ENCODE measurements at places on chromosomes 5 and 9.
A peak's percentile ranks its signal among the peaks of the same experiment; 100 is the strongest.

DNA sequence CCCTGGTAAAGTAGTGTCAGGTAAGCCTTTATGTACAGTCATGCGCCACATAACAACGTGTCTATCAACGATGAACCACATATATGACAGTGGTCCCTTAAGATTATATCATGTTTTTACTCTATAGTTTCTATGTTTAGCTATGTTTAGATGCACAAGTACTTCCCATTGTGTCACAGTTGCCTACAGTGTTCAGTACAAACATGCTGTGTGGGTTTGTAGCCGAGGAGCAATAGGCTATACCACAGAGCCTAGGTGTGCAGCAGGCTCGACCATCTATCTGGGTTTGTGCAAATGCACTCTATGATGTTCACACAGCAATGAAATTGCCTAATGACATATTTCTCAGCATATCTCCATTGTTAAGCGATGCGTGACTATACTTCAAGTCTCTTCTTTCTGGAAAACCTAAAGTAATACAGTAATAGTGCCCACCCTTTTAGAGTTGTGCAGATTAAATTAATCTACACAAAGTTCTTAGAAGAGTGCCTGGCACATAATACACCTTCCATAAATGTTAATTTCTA is 295.9 kb downstream of the ARHGAP26 start:
- peak; percentile 52 for DNase-seq

- DNase-seq: no peak
Observed at GRCh38 chr9:116499986-116500871, 186.9 kb upstream of the TRIM32 start.

- no peak for DNase-seq
Observed at GRCh38 chr5:118466418-118466817, 521.9 kb downstream of the DTWD2 start.

GRCh38 chr9:126411948-126412284 is 85.3 kb downstream of the MVB12B start:
- DNase-seq: no peak

- DNase-seq: no peak
Observed at GRCh38 chr5:157801-158200, 33.5 kb upstream of the LRRC14B start.

- no peak for DNase-seq
Observed at GRCh38 chr5:167837127-167837526, 454.3 kb upstream of the WWC1 start.

GRCh38 chr9:136081113-136081825 is 13.8 kb downstream of the NACC2 start:
- DNase-seq: no peak

GRCh38 chr5:37786862-37787519 is 52.9 kb downstream of the GDNF start:
- no peak for DNase-seq

DNA sequence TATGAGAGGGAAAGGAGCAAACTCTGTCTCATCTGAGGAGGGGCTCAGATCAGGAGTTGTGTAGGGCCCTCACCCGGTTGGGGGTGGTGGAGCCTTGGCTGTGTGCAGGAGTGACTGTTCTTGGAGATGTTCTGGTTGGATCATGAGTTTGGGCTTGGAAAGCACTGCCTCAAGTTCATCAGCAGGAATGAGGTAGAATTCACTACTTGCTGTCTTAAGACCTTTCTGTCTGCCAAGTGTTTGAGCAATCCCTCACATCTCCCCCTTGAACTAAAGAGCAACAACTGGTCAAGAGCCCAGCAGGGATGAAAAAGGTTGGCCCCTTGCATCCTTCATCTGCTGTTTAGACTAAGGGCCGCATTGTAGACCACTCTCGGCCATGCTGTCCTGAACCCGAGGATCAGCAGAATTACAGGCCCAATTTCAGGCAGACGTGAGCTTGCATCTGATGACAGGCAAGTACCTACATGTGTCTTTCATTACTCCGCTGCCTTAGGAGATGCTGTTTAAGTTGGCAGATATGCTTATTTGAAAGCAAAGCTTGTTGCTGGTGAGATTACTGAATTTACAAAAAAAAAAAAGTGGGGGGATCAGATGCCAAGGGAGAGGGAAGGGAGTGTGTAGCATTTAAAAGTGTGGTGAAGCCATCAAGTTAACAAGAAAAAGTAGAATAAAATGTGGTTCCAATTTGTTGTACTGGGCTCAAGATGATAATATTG is 36.4 kb downstream of the PIK3R1 start:
- DNase-seq: no peak

- no peak for DNase-seq
Observed at GRCh38 chr9:94714494-94714893, 12.0 kb upstream of the AOPEP start.

GRCh38 chr9:87564111-87564510 is 66.4 kb downstream of the DAPK1 start:
- peak; percentile 68 for DNase-seq

- DNase-seq: no peak
Observed at GRCh38 chr5:157057459-157058370, 1.2 kb downstream of the HAVCR1 start.

GRCh38 chr9:124818431-124819281 is 34.6 kb upstream of the WDR38 start:
- DNase-seq: peak; percentile 78

- no peak for DNase-seq
Observed at GRCh38 chr9:134913713-134914500, 3.8 kb downstream of the FCN1 start.

DNA sequence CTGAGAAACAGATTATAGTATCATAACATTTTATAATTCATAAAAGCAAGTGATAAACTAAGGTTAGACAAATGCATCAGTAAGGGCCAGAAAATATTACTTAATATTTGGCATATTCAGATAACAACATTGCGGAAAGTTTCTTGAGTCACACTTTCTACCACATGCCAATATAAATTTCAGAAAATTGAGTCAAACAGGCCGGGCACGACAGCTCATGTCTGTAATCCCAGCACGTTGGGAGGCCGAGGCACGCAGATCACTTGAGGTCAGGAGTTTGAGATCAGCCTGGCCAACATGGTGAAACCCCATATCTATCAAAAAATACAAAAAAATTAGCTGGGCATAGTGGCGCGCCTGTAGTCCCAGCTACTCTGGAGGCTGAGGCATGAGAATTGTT is 47.1 kb downstream of the SLC38A9 start:
- no peak for DNase-seq

GRCh38 chr5:95884017-95884325 is 61.4 kb upstream of the GLRX start:
- DNase-seq: no peak

GRCh38 chr9:33049680-33050361 is 24.7 kb downstream of the DNAJA1 start:
- DNase-seq: peak; percentile 57

DNA sequence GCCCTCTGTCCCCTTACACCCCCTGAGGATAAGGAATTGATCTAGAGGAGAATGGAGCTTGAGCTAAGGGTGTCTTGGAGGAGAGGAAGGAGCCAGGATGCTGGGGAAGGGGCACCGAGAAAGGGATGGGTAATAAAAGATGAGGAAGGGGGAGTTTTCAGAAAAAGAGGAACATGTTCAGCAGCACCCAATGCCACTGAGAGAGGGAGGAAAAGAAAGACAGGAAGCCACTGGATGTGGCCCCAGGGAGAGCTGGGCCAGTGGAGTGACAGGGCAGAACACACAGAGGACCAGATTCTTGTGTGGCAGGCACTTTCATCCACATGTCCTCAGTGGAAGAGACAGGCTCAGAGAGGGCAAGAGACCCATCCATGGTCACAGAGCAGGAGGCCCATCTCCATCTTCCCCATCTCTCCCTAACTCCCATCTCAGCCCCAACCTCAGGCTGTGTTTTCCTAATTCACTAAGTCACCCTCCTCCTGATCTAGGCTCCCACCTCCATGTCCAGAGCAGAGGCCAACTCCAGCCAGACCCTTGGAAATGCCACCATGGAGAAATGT is 7.2 kb downstream of the PFN3 start:
- DNase-seq: no peak

GRCh38 chr9:122091682-122092592 is 1.2 kb downstream of the TTLL11 start:
- no peak for DNase-seq

GRCh38 chr9:92503156-92503555 is 20.9 kb upstream of the ASPN start:
- no peak for DNase-seq

- DNase-seq: no peak
Observed at GRCh38 chr5:116881921-116882531, 307.4 kb upstream of the SEMA6A start.

DNA sequence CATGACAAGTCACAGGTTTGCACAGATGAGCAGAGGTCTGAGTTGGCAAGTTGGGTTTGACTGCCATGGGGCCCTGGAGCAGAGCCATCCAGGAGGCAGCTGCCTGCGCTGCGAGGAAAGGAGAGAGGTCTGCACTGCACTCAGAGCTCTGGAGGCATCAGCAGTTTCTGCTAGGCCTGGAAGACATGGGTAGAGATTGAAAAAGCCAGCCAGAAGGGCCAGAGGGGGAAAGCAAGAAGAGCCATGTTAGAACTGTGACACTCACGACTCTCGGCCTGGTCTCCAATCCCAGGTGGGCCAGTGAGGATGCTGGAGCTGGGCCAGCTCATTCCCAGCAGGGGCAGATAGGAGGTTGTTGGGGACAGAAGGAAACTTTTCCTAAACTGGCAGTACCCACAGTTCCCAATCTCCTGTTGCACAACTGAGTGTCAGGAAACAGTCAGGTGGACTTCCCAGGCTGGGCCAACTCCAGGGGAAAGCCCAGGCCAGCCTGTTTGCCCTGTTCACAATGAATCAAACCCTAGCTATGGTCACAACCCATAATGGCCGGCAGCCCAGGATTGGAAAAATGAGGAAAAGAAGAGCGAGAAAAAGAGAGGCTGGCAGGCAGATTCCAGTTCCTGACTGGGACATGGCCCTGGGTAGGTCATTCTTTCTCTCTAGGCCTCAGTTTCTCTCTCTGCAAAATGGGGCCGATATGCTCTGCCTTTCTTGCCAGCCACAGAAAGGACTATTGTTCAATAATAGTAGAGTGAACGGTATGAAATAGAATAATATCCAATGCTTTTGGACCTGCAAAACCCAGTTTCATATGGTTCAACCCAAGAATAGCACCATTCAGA is 7.8 kb upstream of the ORM1 start:
- no peak for DNase-seq

GRCh38 chr5:10653043-10653442 is 89.2 kb downstream of the ANKRD33B start:
- DNase-seq: no peak

DNA sequence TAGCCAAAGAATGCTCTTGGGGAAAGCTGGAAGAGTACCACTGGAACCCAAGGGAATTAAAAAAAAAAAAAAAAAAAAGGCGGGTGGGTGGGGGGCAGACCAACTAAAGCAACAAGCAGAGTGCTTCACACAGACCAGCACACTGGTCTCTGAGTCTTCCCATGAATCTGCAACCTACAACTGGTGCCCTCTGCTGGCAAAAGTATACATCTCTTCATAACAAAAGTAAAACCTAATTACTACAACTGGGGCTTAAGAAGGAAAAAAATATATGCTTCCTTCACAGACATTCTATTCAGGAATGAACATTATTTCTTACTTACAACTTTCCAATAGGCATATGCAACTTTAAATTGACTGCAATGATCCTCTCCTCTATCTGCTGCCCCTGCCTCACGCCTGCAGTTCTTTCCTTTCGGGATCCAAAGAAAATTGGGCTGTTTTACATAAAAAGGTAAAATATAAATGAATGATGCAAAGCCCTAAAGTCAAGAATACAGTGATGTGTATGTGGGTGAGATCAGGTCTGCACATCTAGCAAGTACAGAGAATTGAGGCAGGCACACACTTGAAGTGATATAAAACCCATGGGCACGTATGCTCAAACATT is 7.2 kb upstream of the KLHL3 start:
- DNase-seq: peak; percentile 82

DNA sequence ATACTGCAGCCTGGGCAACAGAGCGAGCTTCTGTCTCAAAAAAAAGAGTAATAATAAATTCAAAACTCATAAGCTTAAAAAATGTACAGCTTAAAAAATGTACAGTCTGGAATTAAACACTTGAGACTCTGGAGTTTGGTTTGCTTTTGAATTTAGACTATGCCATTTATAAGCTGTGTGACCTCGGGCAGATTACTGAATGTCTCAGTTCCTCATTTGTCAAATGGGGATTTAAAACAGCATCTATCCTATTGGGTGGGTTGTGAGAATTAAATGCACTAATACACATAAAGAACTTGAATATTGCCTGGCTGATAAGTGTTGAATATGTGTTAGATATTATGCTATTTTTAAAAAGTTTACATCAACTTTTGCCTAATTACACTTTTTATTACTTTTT is 98.4 kb downstream of the SCAMP1 start:
- DNase-seq: peak; percentile 22

DNA sequence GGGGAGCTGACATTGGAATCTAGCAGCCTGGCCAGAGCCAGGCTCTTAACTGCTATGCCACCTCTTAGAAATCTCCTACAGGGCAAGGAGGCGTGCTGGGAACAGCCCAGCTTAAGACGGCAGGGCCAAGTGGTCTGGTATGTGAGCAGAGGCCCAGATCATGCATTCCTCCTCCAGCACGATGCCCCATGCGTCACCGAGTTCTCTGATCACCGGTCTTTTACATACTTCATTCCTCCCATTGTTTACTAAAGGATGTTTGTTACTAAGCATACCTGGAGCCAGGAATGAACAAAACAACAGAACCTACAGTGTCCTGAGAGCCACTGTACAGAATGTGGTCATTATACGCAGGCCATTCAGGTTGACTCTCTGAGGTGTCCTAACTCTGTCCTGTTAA is 73.8 kb downstream of the TRIO start:
- no peak for DNase-seq

Measured in GM12865 (cell line).